ENCODE measurements at places on chromosomes 4 and X. TPM values are rescaled to one million over a fixed set of nuclear protein-coding genes. Genes with fewer than 3 reads are reported as not detected.

GRCh38 chrX:97938706-97939105 lies 1055.0 kb downstream of the RPA4 start:
- DNase-seq, result no peak

DNA sequence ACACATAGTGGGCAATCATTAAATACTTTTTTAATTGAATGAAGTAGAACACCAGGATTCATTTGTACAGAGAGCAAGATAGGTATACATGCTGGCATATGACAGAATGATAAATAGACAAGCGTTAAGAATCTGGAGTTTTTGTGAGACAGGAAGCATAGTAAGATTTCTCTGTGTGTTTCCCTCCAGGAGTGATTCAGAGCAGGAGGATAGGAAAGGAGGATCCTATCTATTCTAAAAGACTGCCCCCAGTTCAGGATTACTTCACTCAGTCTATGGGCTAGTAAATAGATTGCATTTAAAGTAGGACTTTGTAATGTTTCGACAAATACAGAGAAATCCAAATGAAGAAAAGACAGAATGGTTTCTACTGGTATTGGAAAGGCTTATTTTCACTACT lies 423.7 kb downstream of the PDGFC start:
- no peak for DNase-seq

GRCh38 chr4:83646538-83647239 lies 110.8 kb downstream of the GPAT3 start:
- no peak for DNase-seq

NXF2 gene
- total RNA-seq, result not detected

ARHGAP36 gene
- 0.96 TPM for total RNA-seq
